ENCODE measurements at places on chromosomes 11 and 22.

- no peak for DNase-seq
Observed at GRCh38 chr11:20038412-20038811, 121.9 kb downstream of the DBX1 start.

DNA sequence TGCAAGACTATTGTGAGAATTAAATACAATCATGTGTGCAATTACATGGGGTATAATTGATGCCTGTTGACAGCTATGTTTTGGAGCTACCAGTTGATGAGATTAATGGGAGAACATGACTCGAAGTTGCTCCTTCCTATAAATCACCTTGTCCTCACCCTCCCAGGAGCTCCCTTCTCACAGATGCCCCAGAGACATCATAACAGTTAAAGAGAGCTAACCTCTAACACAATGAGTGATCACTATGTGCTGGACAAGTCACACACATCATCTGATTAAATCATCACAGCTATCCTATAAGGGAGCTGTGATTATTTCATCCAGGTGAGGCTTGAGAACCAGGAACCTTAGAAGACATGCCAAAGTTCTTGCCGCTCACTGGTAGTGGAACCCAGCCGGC is 394.2 kb downstream of the NTM start:
- no peak for DNase-seq

DNA sequence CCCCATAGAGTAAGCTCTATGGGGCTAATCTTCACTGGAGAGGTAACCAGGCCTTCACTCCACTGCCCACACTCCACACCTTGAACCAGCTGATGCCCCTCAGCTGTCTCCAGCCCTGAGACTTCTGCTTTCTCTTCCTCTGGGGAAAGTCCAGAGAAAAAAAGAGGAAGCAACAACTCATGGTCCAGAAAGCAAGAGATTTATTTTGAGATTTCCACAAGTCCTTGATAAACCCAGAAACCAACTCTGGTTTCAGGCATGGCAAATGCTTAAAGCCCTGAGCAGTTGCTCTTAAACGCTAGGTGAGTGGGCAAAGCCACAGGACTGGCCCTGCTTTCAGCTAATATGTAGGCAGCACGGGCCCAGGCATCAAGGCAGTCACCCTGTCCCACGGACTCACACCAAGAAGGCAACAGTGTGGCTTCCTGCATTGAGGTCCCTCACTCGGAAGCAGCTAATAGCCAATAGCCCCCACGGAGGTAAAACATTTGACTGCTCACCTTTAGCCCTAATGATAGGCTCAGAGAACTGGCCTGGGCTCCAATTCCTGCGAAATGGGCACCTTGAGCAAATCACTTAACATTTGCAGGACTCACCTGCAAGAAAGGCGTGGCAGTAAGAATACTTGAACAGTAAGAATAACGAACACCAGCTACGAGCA is 4.3 kb downstream of the CYB561A3 start:
- DNase-seq: no peak

GRCh38 chr11:102734650-102735049 is 9.9 kb upstream of the MMP8 start:
- DNase-seq: no peak

- DNase-seq: no peak
Observed at GRCh38 chr11:41716862-41717261, 257.4 kb upstream of the LRRC4C start.

DNA sequence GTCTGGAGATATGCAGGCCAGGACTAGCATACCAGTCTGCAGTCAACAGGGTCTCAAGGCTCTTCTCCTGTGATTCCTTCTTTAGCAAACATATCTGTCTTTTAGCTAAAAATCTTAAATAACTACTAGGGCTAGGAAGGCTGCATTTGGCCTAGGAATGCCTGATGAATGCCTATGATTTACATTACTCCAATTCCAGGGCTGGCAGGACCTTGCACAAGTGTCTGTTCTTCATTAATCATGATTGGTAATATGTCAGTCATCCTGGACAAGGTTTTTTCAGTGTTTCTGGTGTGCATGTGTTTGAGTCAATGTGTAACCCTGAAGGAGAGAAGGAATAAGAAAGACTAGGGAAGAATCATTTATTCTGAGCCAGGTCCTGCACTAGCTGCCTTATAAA is 280.5 kb upstream of the NARS2 start:
- DNase-seq: no peak

GRCh38 chr11:127392575-127392974 is 392.0 kb upstream of the KIRREL3 start:
- no peak for DNase-seq

DNA sequence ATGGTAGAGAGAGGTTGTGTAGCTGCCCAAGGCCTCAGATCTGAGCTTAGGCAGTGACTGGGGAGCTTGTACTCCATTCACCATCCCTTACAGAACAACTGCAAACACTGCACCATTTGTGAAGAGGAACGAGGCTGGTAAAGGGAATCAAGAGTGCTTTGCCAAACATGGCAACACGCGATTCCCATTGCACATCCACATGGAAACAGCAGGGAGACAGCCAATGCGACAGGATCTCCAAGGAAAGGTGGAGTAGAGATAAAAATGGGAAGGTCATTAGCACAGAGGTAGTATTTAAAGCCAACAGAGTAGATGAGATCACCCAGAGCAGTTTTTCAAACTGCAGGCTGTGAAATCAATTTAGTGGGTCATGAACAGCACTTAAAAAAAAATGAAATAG is 42.0 kb downstream of the TCF20 start:
- no peak for DNase-seq

DNA sequence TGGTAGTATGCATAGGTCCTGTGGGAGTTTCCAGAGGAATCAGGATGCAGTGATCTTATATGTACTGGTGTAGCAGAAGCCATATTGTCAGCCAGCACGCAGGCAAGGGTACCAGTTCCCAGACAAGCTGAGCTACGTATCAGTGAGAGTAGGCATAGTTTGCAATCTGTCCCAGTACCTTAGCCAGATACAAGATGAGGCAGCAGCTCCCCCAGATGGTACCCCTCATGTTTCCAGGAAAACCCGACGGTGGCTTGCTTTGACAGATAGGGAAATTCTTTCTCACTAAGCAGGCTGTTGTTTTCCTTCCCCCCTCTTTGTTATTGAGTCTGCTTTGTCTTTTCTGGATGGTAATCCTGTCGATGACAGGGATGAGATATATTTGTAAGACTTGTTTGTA is 109.7 kb upstream of the RRM1 start:
- no peak for DNase-seq

DNA sequence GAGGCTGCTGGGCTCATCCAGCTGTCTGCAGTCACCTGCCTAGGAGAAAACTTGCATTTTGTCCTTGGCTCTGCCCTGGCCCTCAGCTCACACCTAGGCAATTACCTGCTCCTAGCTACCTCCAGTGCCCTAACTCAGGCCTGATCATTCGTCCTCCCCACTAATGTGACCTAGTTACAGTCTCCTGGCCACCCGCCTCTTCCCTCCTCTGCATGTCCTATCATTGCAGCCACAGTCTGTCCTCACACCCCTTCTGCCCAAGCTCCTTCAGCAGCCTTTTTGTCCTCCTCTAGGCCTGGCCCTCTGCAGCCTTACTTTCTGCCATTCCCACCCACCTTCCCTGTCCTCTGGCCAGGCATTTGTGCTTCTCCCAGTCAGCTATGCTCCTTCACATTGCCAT is 17.7 kb upstream of the CCDC134 start:
- no peak for DNase-seq

DNA sequence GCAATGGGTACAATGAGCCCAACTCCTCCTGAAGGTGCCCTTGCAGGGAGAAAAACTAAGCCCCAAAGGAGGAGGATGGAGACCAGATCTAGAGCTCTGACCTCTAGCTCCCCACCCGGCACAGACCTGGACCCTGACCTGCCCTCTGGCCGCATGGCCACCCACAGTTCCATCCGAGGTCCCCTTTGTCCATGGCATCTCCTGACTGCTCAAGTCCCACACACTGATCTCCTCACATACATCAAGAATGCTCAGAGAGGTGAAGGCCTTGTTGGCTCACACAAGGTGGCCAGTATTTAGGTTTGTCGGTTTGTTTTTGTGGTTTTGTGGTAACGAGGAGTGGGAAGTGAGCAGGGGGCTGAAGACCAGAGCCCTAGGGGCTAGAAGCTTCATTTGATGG is 423.5 kb upstream of the B3GAT1 start:
- no peak for DNase-seq

- DNase-seq: no peak
Observed at GRCh38 chr22:45096256-45096907, 67.3 kb upstream of the NUP50 start.

GRCh38 chr11:88352139-88352538 is 14.6 kb upstream of the CTSC start:
- DNase-seq: no peak

- no peak for DNase-seq
Observed at GRCh38 chr22:17822087-17822486, 47.8 kb upstream of the BID start.

Measured in SIG-M5 (cell line).